ENCODE measurements at places on chromosomes 1 and 21.

GRCh38 chr1:27436204-27437159, 44.1 kb downstream of the GPR3 start:
- no peak for DNase-seq

DNA sequence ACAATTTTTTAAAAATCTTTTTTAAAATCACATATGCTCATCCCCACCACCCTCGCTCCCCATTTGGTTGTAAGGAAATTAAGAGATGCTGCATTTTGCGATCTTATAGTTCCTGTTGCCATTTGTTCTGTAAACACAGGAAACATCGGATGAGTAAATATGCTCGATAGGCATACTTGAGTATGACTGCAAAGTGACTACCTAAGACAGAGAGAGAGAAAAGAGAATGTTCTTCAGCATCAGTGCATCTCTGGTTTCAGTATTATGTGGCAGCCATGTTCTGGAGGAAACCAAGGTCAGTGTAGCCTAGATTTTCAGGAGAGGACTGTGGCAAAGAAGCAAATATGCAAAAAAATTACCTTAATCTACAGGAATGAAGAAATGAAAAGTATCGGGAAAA, 265.5 kb upstream of the FMN2 start:
- DNase-seq = no peak

DNA sequence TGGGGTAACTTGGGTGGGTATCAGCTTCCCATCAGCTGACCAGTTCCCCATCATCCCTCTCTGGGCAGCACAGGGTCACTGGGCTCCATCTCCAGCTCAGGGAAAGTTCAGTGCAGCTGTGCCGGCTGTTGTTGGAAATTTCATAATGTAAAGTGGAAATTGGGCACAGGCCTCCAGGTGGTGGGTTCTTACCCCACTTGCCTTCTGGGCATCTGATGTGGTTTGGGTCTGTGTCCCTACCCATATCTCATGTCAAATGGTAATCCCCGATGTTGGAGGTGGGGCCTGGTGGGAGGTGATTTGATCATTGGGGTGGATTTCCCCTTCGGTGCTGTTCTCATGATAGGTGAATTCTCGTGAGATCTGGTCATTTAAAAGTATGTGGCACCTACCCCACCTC, 59.7 kb upstream of the PSEN2 start:
- DNase-seq = no peak

DNA sequence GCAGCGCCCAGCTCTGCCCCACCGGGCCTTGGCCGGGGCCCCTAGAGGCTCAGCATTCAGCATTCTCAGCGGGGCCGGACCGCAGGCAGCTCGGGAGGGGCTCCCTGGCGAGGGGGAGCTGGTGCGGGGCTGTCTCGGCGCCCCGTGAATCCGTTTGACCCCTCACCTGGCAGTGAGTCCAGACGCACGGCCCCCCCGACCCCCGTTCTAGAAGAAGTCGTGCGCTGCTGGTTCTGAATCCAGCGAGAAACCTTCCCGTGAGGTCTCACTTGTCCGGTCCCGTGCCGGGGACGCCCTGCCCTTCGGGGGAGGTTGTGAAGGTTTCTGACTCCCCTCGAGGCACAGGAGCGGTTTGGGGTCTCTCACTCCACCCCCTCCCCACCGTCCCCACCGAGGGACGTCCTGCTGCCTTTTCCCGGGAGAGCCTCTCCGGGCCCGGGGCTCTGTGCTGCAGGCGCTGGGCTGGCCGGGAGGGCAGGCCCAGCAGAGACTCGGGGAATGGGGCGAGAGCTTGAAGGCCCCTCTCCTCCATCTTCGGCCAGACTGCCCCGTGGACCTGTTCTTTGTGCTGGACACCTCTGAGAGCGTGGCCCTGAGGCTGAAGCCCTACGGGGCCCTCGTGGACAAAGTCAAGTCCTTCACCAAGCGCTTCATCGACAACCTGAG, 655 bp downstream of the COL6A1 start:
- no peak for DNase-seq

DNA sequence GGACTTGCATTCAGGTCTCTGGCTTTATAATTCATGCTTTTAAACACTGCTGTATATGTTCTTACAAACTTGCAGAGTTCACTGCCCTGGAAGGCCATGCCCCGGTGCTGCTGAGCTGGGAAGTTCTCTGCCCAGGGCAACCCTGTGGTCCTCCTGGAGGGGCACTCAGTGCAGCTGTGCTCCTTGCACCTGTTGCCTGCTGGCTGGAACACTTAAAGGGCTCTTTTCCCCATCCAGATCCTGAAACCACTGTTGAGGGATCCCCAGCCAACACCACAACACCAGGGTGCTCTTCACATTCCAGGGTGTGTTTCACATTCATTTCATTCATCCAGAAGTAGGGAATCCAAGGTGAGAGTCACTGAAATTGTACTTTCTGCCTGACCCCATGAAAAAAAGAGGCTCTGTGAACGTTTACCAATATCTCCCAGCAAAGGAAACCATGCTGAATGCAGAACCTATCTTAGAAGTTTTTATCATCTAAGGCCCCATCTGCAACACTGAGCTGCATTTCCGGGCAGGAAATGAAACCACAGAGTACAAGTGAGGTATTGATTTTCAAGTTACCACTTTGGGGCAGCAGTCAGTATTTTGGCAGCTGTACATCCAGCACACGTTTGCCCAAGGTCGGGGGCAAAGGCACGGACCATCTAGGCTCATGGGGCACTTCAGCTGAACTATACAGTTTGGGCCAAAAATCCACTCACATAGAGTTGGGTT, 16.4 kb upstream of the KIAA0040 start:
- DNase-seq = peak; percentile 41

DNA sequence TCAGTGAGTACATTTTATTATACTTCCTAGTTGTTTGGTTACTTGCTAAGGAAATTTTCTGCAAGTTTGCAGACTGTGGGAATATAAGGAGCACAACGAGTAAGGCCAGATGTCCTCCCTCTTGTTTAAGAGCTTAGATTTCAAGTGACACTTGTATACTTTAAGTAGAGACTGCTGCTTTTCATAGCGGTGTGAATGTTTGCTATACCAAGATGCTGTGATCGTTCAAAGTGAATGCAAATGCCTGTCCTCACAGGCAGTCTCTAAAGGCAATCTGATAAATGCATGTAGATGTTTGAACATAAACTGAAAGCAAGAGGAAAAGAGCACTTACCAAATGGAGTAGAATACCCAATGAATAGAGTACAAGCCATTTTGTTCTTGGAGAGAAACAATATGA, 226.4 kb downstream of the NRIP1 start:
- DNase-seq = no peak

All from CD4-positive, alpha-beta T cell (primary cell).